Adrenal gland (tissue), 19 donors: ENCODE measurements at places on chromosomes 4 and X.

DNA sequence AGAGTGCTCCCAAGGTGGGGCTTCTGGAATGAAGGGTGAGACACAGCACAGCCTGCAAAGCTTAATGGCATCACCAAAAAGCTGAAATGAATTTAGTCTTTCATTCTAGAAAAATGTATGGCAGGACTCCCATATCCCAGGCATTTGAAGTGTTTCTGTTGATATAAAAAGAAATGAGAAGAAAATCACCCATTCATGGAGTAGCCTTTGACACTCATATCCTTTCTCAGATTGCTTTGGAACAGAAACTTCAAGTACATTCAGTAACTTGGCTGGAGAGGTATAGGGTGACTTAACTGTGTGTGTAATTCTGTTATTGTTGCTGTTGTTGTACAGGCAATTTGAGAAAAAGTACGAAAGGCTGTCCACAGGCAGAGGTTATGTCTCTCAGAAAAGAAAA is 35.3 kb downstream of the C4orf54 start:
- no peak for DNase-seq

GRCh38 chr4:23972805-23973204 is 83.0 kb upstream of the PPARGC1A start:
- no peak for DNase-seq

DNA sequence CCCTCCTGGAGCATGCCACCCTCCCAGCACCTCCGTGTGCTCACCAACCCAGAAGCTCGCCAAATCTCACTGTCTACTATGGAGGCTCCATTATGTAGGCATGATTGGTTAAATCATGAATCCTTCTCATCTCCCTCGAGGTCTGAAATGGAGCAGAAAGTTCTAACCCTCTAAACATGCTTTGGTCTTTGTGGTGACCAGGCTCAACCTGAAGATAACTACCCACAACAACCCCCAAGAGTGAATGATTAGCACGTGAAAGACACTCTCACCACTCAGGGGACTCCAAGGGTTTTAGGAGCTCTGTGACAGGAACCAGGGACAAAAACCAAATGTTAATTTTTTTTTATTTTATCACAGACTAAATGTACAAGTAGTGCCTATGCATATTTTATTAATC is 47.2 kb downstream of the APBB2 start:
- DNase-seq = no peak

GRCh38 chrX:46029777-46030176 is 515.4 kb downstream of the ZNF674 start:
- DNase-seq = no peak

DNA sequence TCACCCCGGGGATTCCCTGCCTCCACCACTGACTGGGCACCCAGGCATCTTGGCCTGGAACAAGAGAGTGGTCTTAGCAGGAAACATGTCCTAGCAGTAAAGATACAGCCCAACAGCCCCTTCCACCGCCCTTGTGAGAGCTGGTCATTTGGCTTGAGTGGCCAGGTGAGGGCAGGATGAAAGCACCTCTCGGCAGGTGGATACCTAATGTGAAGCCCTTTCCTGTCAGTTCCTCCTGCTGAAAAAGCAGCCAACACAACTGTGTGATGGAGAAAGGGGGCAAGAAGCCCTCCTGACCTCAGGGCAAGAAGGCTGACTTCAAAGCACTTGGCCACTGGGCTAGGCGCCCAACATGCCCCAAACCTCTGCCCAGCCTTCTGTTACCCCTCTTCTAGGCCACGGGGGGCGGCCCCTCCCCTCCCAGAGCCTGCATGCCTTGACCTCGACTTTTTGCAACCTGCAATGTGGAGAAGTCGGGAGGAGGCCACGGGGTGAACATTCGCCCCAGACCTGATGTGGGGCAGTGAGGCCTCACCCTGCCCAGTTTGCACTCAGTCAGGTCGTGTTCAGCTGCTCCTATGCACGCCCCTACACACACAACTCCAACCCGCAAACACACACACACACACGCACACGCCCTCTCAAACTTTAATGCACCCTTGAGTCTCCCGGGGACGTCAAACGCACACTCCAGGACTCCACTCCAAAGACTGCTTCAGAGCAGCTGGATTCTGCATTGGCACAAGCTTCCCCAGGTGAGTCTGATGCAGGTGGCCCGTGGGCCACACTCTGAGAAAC is 1.1 kb downstream of the LGI2 start:
- no peak for DNase-seq

DNA sequence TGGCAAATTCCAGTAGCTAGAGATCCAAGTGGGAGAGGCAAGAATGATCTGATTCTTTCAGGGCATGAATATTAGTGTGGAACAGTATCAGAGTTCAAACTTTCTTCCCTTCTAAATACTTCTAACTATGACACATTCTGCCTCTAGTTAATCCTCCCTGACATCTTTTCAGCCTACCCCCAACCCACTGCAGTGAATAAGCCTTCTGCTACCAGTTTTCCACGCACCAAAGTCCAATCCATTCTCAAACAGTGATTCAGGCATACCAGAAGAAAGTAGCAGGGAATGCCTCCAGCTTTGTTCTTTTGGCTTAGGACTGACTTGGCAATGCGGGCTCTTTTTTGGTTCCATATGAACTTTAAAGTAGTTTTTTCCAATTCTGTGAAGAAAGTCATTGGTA is 155.4 kb upstream of the FTHL17 start:
- DNase-seq = no peak

GRCh38 chr4:85829276-85830051 is 354.5 kb downstream of the ARHGAP24 start:
- DNase-seq = no peak

DNA sequence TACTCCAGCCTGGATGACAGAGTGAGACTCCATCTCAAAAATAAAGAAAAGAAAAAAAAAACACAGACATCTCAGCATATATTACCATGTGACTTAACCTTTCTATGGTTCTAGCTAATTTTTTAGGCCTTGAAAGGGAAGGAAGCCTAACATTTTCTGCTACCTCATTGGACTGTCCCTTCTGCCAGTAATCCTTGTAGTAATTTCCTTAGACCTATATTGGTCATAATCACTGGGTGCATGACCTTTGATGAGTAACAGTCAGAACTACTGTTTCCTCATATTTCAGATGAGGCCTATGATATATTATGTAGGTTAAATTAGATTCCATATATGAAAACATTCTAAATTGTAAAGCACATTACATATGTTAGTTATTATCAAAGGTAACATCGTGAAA is 9.6 kb downstream of the XIAP start:
- no peak for DNase-seq

- no peak for DNase-seq
Measured at GRCh38 chrX:119726900-119727555, 31.4 kb upstream of the SOWAHD start.

- DNase-seq = no peak
Measured at GRCh38 chr4:21778702-21779101, 169.9 kb downstream of the KCNIP4 start.

DNA sequence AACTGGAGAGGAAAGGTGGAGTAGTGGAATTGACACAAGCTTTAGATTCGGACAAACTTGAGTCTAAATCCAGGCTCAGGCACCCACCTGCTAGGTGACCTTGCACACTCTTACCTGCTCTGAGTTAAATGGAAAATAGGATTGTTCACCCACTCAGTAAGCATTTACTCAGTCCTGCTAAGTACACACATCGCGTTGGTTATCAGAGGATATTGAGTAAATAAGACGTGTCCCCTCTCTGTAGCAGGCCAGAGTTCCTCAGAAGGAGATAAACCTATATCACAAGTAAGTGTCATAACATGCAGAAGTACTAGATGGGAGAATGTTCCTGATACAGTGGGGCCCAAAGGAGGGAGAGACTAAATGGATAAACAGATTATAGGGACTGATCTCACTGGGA is 117.7 kb downstream of the SMIM20 start:
- DNase-seq = no peak

GRCh38 chr4:3210467-3210866 is 38.5 kb upstream of the MSANTD1 start:
- DNase-seq = no peak

GRCh38 chrX:111955901-111956300 is 79.9 kb downstream of the TRPC5OS start:
- no peak for DNase-seq

- DNase-seq = no peak
Measured at GRCh38 chr4:94298725-94299252, 43.8 kb downstream of the HPGDS start.
